ENCODE measurements at places on chromosomes 6 and 20.

GRCh38 chr6:7479801-7480266, 61.6 kb upstream of the DSP start:
- peak; percentile 20 for DNase-seq

DNA sequence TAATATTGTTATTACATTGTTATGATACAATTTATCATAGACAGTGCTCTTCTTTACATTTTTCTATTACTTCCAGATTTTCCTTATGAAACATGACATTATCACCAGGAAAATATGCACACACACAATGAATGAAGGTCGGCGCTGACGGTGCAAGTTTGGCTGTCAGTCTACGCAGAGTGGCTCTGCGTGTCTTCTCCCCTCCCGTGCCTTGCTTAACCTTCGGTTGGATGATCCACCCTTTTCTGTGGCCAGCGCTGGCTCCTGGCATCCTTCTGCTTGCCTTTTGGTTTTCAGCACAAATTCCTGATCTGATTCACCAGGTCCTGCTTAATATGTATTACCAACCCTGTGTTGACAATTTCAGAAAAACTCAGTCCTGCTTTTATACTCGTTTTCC, 157.4 kb downstream of the TSHZ2 start:
- DNase-seq, result no peak

DNA sequence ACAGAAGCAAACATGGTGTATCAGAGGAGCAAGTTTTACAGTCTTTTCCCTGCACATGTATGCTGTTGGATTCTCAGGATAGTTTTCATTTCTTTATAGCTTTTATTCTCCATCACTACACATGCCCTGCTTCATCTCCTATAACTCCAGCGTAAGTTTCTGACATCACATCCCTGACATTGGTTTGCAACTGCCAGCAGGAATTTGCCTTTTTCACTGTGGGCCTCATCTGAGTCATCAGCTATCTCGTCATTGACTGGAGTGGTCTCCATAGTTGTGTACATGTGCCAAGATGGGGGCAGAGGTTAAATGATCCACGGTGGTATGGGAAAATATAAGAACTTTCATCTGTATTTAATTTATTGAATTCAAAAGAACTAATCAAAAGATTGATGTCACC, 96.7 kb downstream of the SLX4IP start:
- DNase-seq, result peak; percentile 60

DNA sequence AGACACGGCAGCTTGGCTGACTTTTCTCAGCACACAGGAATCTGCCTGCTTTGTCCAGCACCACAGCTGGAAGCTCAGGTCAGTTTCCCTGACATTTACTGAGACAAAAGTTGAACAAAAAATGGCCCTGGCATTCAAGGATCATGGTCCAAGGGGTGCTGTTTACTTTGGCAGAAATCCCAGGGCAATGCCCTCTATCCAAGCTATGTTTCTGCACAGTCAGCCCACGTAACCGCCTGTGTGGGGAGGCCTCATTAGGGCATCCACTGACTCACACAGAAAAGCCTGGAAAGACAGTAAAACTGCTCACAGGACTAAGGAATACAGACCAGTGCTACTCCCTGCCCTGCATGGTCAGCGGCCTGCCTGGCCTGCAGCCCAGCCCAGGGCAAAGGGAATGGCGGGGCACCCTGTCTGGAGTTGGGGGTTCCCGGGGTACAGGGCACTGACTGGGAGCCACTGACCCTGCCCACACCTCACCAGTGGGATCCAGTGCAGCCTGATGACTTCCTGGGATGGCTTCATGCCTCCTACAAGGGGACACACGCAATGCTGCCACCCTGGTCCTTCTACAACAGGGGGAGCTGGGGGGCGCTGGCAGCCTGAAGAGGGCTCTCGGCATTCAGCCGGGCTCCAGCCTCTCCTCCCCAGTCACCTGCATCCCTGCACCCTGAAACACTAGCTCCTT, 77.1 kb downstream of the NINL start:
- DNase-seq, result peak; percentile 64

DNA sequence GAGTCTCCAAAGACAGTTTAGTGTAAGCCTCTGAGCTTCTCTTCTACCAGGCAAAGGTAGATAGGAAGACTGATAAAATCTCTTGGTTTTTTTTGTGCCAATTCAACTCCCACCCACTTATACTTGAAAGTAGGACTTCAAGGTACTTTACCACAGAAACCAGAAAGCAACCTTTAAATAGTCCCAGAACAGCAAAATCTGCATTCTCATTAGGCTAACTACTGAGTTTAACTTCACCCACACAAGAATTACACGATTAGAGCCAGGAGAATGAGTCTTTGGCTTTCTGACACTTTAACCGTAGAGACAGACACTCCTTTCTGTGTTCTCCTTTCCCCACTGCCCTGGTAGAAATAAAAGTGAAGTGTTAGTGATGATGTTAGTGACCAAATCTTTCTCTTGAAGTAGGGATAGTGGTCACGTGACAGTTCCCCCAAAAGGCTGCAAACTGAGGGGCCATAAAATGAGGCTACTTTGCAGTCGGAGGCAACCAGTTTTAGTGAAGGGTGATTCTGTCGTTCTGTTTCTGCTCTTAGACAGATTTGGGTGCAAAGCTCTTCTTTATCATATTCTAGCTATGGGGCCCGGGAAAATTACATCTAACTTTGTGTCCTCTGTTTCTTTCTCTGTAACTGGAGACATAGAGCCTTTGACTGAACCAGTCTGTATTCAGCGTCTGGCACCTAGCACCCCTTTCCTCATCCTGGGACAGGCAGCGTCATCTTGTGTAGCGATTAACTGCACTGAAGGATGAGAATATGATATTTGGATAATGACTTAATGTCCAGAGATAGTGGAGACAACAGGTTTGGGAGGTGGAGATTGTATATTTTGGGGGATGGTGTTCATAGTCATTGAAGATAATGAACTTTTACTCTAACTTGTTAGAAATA, 206.4 kb upstream of the CITED2 start:
- no peak for DNase-seq

DNA sequence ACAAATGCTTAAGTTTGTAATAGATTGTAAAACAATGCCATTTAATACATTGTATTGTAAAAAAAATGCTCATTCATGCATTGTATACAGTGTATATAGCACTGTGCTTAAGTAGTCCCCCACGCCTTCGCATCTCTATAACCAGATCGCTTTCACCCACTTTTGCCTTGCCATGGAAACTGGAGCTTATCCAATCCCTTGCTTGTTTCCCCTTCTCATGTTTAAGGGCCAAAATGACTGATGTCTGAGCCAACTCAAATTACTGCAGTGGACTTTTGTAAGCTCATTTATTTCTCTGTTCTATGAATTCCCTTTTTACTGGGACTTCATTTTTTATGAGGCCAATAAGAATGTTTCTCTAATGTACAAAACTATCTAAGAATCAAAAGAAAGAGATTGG, 730.9 kb upstream of the GJE1 start:
- DNase-seq, result no peak

GRCh38 chr6:33206864-33207551, 1.3 kb upstream of the RING1 start:
- peak; percentile 93 for DNase-seq

DNA sequence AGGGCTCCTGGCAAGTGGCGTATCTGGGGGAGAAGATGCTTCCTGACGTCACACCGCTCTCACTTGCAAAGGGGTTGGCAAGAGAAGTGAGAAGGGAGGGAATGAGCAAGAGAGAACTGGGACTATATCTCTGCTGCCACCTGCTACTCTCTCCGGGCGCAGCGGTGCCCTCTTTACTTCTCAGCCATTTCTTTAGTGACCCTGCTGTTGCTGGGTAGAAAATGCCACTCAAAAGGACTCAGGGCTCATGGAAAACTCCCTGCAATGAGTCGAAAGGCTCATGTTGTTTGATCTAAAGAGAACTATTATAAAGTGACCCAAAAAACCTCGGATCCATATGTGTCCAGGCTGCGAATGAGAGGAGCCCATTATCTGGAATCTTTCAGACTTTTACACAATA, 401.8 kb downstream of the SAMD5 start:
- no peak for DNase-seq

- DNase-seq, result no peak
Observed at GRCh38 chr20:25047766-25048165, 10.2 kb downstream of the ACSS1 start.

DNA sequence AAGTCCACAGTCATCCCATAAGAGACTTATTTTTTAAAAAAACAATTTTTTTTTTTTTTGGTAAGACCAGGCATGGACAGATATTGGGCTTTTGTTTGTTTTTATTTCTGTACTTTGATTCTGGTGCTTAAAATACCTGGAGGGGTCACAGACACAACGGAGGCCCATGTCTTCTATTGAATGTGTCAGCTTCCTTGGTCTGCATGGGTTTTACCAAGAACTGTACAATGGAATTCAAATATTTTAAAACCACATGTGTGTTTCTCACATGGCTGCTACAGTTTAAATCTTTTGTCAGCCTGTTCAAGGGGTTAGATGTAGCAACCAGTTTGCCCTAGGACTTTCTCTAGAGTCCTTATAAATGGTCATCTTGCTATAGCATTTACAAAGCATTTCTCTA, 139.8 kb downstream of the SOX4 start:
- no peak for DNase-seq

DNA sequence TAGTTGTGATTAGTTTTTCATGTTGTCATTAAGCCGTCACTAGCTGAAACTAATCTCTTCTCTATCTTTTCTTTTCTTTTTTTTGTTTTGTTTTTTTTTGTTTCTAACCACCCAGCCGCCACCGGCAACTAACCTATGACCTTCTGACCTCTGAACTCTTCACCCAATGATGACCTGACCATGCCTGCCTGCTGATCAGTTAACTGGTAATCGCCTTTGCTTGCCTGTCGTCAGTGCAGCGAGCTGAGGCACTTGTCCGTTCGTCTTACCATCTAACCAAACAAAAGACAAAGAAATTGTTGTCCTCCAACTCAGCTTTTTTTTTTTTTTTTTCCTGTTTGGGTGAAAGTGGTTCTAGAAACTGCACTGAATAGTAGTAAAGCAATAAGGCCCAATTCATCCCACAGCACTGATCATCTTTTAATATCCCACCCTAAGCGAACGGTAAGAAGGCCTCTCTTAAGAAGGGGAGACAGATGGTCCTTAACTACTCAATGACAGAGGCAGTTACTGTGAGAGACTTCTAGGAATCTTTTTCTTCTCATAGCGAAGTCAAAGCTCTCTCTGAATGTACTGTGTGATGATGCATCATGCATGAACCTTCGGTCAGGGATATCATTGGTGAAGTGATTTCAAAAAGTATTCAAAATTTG, 156.2 kb downstream of the QKI start:
- DNase-seq, result no peak

- DNase-seq, result no peak
Observed at GRCh38 chr20:34099675-34100074, 12.4 kb downstream of the EIF2S2 start.

DNA sequence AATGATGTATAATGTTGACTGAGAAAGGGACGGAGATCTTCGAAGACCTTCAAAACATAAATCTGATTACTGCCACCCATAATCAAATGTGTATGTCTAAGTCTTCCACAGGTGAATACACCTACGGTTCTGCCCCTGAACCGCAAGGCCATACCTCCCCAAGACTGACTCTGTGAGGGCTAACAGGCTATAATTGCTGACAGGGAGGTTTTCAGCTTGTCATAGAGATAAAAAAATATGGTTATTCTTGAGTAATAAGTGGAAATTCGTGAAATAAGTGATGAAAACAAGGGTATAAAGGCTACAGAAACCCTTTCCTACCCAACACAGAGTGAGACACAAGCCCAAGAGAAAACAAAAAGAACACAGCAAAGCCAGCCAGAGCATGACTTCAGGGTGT, 188.9 kb downstream of the ATXN1 start:
- no peak for DNase-seq

DNA sequence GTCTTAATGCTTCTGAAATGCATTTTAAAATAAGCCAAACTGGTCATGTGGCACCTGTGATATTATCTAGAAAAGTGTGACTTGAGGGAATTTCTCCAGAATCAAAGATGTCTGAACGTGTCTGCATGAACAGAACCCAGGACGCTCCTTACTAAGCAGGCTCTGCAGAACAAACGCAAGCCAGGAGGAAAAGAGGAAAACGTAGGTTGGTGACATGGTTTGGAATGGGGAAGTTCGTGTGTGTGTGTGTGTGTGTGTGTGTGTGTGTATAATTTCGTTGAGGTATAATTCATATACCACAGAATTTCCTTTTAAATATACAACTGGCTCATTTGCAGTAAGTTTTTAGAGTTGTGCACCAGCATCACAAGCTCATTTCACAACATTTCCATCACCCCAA, 200.5 kb upstream of the FOXQ1 start:
- DNase-seq, result no peak

DNA sequence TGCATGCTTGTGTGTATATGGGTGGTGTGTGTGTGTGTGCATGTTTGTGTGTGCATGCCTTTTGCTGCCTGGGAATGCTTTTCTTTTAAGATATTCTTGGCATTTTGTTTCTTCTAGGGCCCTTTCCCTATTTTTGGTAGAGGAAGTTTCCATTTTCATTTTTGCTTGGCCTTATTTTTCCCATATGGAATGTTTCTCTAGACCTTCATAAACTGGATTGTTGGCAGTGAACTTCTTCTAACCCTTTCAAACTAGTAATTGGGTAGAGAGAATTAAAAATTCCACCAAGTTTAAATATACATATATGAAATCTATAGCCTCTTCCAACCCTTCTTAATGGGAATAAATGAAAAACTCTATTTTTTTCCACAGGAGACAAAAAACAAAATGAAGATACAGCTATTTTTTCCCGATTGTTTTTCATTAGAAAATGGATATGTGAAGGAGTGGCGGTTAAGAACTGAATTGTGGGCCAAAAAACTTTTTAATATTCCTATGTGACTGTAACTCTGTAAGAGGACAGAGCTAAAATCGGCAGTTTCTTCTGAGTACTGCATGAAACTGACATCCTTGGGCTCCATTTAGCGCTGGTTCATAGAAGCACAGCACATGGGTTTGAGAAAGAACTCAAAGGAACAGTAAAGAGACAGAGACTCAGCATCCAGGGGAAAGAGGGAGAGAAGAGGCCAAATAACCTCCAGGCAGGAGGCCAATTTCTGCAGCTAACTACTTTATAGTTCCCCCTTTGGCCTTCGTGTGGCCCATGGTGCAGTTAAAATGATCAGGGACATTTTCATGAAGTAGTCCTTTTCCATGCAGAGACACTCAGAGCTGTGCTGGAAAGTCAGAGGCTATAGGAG, 102.1 kb downstream of the TMEM170B start:
- no peak for DNase-seq

- DNase-seq, result no peak
Observed at GRCh38 chr6:34084591-34085290, 61.1 kb downstream of the GRM4 start.

GRCh38 chr6:150409576-150410066, 40.8 kb downstream of the IYD start:
- no peak for DNase-seq

- DNase-seq, result no peak
Observed at GRCh38 chr20:49635166-49635565, 67.2 kb upstream of the PTGIS start.

DNA sequence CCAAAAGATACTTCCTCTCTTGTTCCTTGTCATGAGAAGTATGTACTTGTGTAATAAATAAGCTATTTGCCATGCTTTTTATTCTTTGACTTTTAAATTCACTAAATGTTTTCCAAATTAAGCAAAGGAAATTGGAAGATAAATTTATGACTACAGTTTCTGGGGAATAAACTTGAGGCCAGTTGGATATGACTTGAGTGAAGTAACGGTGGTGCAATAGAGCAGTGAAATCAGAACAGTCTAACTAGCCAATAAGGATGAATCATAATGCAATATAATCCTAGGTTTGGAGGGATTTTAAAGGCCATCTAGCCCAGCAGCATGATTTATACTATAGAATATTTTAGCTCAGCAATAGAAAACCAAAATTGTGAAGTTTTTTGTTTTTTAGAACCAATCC, 183.8 kb upstream of the TCF21 start:
- DNase-seq, result peak; percentile 69
